ENCODE measurements at places on chromosomes 12 and 14. TPM values are rescaled to one million over a fixed set of nuclear protein-coding genes. Genes with fewer than 3 reads are reported as not detected.

- no peak overlapping the region for H3K4me3 ChIP-seq
- no peak for DNase-seq
- peaks cover 9% of the 10 kb centered on the region for H3K4me1 ChIP-seq
- H3K36me3 ChIP-seq, result peaks cover 65% of the 10 kb centered on the region
- no peaks in the 10 kb centered on the region for H3K27me3 ChIP-seq
Observed at GRCh38 chr12:71904629-71905028, 34.0 kb upstream of the TPH2 start.

DNA sequence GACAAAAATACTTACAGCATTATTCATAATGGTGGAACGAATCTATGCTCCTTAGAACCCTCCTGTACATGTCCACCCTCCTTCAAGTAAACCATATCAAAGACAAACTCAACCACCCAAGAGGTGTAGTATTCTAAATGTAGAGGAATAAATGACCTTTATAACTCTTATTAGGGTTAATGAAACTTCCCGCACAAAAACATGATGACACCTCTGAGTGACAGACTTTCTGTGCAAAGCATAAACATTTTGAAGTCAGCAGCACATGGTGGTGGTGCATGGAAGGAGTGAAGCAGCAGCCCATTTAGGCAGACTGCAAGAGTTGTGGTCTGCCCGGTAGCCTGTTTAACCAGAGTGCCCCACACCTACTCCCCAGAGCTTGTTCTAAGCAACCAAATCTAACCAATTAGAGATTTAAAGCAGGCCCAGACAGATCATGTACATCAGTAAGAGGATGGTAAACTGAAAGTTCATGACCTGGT, 615 bp upstream of the ASB8 start:
- H3K27ac ChIP-seq, result peak overlapping the region; percentile 96
- H3K27me3 ChIP-seq, result no peaks in the 10 kb centered on the region
- DNase-seq, result peak; percentile 27
- H3K4me1 ChIP-seq, result peaks cover 44% of the 10 kb centered on the region
- H3K36me3 ChIP-seq, result peaks cover 2% of the 10 kb centered on the region
- peak overlapping the region; percentile 93 for H3K4me3 ChIP-seq

DNA sequence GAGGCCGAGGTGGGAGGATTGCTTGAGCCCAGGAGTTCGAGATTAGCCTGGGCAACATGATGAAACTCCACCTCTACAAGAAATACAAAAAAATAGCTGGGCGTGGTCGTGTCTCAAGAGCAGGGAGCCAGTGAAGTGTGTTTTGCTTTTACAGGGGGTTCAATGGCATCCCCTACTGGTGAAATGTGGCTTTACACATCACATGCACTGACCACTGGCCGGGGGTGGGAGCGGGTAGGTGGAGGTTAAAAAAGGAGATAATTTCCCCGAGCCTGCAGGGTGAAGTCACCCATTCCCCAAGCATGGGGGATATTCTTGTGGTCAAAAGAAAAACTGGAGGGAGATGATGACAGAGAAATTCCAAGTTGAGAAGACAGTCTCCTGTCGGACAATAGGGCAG, 63.6 kb upstream of the PWP1 start:
- peaks cover 16% of the 10 kb centered on the region for H3K36me3 ChIP-seq
- H3K4me1 ChIP-seq, result no peaks in the 10 kb centered on the region
- peak; percentile 8 for DNase-seq
- H3K27ac ChIP-seq, result no peak overlapping the region
- no peak overlapping the region for H3K4me3 ChIP-seq

- H3K4me1 ChIP-seq, result no peaks in the 10 kb centered on the region
- H3K4me3 ChIP-seq, result no peak overlapping the region
- DNase-seq, result no peak
Observed at GRCh38 chr14:81070511-81070910, 115.1 kb downstream of the TSHR start.

DNA sequence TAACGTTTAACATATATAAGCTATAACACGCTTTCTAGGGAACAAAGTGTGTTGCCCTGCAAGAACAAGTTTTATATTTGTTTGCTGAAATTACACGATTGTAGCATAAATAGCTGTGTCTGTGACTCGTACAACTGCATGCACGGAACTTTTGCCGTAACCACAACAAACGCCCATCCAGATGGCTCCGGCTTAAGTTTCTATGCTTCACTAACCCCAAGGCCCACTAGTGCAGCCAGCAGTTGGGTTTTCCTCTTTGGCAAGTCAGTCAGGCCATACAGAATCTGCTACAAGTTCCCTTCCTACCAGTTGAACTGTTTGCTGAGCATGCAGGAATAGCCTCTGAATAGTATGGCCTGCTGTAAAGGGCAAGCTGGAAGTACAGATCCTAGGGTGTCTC, 12.1 kb downstream of the CSRP2 start:
- H3K4me3 ChIP-seq, result no peak overlapping the region
- H3K36me3 ChIP-seq, result no peaks in the 10 kb centered on the region
- no peaks in the 10 kb centered on the region for H3K4me1 ChIP-seq
- H3K27me3 ChIP-seq, result peaks cover 3% of the 10 kb centered on the region
- no peak for DNase-seq

DNA sequence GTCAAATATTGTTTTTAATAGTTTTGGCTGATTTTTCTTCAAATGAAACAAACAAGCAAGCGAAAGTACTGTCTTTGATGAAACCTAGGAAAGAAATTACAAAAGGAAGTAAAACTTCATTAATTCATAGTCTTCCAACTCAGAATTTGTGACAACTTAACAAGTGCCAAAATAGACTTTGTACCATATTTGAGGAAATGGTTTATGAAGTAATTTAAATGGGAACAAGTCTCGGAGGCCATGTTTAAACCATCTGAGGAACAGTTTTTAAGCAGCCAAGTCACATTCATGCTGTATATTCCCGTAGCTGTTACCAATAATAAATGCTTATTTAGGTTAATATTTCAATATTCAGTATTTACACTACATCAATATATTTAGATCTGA, 745 bp upstream of the ARHGDIB start:
- H3K4me1 ChIP-seq, result peaks cover 40% of the 10 kb centered on the region
- peak overlapping the region; percentile 98 for H3K4me3 ChIP-seq
- peaks cover 34% of the 10 kb centered on the region for H3K36me3 ChIP-seq
- no peak for DNase-seq

- H3K27me3 ChIP-seq, result no peaks in the 10 kb centered on the region
- no peaks in the 10 kb centered on the region for H3K4me1 ChIP-seq
- no peaks in the 10 kb centered on the region for H3K36me3 ChIP-seq
- no peak for DNase-seq
- H3K4me3 ChIP-seq, result no peak overlapping the region
- H3K27ac ChIP-seq, result no peak overlapping the region
Observed at GRCh38 chr14:56992332-56992820, 182.1 kb upstream of the OTX2 start.

GRCh38 chr12:130128790-130129735, 33.2 kb upstream of the FZD10 start:
- DNase-seq, result no peak
- no peak overlapping the region for H3K27ac ChIP-seq
- peaks cover 12% of the 10 kb centered on the region for H3K4me1 ChIP-seq
- no peaks in the 10 kb centered on the region for H3K36me3 ChIP-seq
- H3K27me3 ChIP-seq, result no peaks in the 10 kb centered on the region

GRCh38 chr12:47868552-47869031, 36.2 kb downstream of the VDR start:
- no peak overlapping the region for H3K4me3 ChIP-seq
- H3K27ac ChIP-seq, result peak overlapping the region; percentile 62
- H3K36me3 ChIP-seq, result peaks cover 59% of the 10 kb centered on the region
- no peaks in the 10 kb centered on the region for H3K27me3 ChIP-seq
- DNase-seq, result no peak

DNA sequence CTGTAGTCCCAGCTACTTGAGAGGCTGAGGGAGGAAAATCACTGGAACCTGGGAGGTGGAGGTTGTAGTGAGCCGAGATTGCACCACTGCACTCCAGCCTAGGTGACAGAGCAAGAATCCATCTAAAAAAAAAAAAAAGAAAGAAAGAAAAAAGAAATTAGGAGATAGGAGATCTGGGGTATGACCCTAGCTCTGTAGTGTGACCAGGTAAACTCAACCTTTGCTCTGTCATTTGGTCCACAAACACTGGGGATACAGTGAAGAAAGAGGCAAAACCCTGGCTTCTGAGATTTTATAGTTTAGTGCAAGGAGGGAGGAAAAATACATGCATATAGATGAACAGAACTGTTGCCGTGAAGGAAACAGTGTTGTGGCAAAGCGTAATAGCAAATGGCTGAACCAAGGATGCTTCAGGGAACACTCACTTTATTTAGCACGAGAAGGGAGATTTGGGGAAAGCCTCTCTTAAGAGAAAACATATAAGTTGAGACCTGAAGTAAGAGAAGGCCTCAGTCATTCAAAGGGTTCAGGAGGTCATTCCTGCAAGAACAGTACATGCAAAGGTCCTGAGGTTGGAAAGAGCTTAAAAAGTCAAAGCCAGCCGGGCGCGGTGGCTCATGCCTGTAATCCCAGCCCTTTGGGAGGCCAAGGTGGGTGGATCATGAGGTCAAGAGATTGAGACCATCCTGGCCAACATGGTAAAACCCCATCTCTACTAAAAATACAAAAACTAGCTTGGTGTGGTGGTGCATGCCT, 29.6 kb upstream of the ATXN2 start:
- no peak for DNase-seq
- H3K27me3 ChIP-seq, result no peaks in the 10 kb centered on the region
- no peak overlapping the region for H3K4me3 ChIP-seq
- no peaks in the 10 kb centered on the region for H3K36me3 ChIP-seq
- H3K4me1 ChIP-seq, result no peaks in the 10 kb centered on the region

- H3K4me3 ChIP-seq, result no peak overlapping the region
- H3K4me1 ChIP-seq, result no peaks in the 10 kb centered on the region
- no peaks in the 10 kb centered on the region for H3K36me3 ChIP-seq
- H3K27ac ChIP-seq, result no peak overlapping the region
- H3K27me3 ChIP-seq, result peaks cover 3% of the 10 kb centered on the region
- peak; percentile 47 for DNase-seq
Observed at GRCh38 chr12:5083955-5084849, 40.5 kb downstream of the KCNA5 start.

- H3K27me3 ChIP-seq, result peaks cover 2% of the 10 kb centered on the region
- H3K4me3 ChIP-seq, result no peak overlapping the region
- no peak overlapping the region for H3K27ac ChIP-seq
- no peak for DNase-seq
- H3K4me1 ChIP-seq, result peaks cover 55% of the 10 kb centered on the region
Observed at GRCh38 chr14:93965287-93965821, 11.0 kb downstream of the ASB2 start.

DNA sequence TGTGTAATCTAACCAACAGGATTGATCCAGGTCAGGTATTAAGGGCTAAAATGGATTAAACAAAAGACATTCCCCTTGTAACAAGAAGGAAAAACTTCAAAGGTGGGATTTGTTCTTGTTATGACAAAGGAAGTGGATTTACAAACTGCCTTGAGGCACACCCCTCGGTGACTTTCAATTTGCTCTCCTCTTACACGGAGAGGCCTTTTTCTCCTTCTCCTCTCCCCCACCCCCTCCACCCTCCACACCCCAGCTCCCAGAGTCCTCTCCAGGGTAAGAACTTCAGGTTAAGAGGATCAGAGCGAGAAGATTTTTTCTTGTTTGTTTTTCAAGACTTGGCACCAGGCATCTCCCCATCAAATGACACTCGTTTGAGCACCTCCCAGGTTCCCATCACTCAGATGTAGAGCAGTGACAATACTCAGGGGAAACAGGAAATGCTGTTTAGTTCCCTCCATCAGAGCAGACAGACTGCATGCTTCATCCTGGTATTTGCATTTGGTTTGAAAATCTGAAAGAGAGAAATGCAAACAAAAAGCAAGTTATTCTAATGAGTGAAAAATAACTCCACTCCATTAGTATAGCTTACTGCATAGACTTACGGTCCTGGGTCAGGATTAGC, 77.6 kb upstream of the TMEM260 start:
- no peak for DNase-seq
- no peak overlapping the region for H3K27ac ChIP-seq
- H3K4me3 ChIP-seq, result no peak overlapping the region
- peaks cover 5% of the 10 kb centered on the region for H3K27me3 ChIP-seq
- no peaks in the 10 kb centered on the region for H3K36me3 ChIP-seq

- no peaks in the 10 kb centered on the region for H3K27me3 ChIP-seq
- no peaks in the 10 kb centered on the region for H3K36me3 ChIP-seq
- no peak for DNase-seq
- no peak overlapping the region for H3K4me3 ChIP-seq
- H3K4me1 ChIP-seq, result peaks cover 3% of the 10 kb centered on the region
- H3K27ac ChIP-seq, result no peak overlapping the region
Observed at GRCh38 chr14:86505808-86506207, 975.9 kb downstream of the FLRT2 start.

DNA sequence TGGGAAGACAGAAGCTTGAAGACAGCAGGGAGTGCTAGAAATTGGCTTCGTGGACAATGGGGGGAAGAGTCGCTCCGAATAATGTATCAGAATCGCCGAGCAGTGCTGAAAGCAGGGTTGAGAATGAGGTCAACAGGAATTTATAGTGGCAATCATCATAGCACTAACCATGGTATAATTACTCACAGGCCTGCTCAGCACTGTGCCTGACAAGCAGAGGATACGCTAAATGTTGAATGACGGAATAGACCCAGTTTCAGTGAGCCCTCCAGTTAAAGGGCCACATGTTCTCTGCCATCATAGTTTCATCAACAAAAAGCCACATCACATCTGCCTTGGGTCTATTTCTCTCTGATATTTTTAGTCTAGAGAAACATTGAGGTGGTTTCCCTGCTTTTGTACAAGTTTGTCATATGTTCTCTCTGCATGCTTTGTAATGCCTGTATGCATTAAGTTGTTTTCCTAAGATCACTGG, 130.3 kb upstream of the EGLN3 start:
- no peaks in the 10 kb centered on the region for H3K27me3 ChIP-seq
- DNase-seq, result no peak
- no peak overlapping the region for H3K4me3 ChIP-seq

- no peak overlapping the region for H3K4me3 ChIP-seq
- no peak for DNase-seq
- H3K27me3 ChIP-seq, result no peaks in the 10 kb centered on the region
- no peaks in the 10 kb centered on the region for H3K36me3 ChIP-seq
- H3K27ac ChIP-seq, result no peak overlapping the region
Observed at GRCh38 chr14:45298423-45299117, 45.6 kb upstream of the MIS18BP1 start.

DNA sequence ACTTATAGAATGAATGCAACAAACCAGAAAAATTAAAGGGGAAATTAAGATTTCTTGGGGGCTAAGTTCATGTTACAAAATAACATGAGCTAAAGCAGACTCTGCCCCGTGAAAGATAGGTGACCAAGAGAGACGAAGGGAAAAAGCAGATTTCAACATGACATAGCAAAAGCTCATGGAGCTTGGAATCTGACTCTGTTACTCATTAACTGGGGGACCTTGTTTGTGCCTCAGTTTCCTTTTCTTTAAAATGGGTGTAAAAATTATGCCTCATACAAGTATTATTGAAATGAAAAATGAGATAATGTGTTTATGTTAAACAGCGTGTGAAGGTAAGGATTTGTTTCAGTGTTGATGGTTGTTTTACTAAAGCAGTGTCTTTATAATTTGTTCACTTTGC, 11.5 kb downstream of the BICDL1 start:
- H3K4me3 ChIP-seq, result no peak overlapping the region
- peak overlapping the region; percentile 16 for H3K27ac ChIP-seq
- H3K27me3 ChIP-seq, result no peaks in the 10 kb centered on the region
- DNase-seq, result no peak
- H3K4me1 ChIP-seq, result peaks cover 52% of the 10 kb centered on the region
- H3K36me3 ChIP-seq, result peaks cover 58% of the 10 kb centered on the region

The FGD6 gene
- total RNA-seq, result 2.0 TPM

The MAP1LC3B2 gene
- total RNA-seq, result 1.5 TPM

The ARHGEF25 gene
- total RNA-seq, result 1.4 TPM

The AKAP5 gene
- total RNA-seq, result 0.57 TPM

The NAV3 gene
- not detected for total RNA-seq

The RNFT2 gene
- 13.0 TPM for total RNA-seq
